Endodermal cell (in vitro differentiated cells): ENCODE measurements at places on chromosomes 2 and 18.
A peak's percentile ranks its signal among the peaks of the same experiment; 100 is the strongest.

DNA sequence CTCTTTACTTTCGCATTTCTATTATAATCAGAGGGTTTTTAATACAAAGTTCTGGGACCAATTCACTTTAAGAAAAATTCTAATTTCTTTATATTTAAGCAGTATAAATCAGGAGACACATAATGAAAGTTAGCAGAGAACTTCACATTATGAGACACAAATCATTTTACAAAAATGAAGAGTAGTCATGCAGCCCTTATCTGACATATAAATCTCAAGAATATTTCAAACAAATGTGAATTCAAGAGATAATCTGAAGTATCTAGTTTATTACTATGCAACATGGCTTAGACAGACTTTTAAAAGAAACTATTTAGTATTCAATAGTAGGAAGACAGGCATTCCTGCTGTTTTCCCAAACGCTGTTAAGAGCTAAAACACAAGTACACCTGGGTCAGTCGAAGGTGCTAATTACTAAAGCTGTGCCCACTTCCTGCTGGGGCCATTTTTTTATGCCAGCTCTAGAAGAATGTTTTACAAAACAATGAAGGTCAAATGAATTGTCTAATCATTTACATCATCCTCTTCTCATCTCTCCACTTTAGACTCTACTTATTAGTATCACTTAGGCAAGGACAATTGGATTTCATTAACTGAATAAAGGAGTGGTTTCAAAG is 40.2 kb downstream of the CWC22 start:
- DNase-seq = peak; percentile 54

DNA sequence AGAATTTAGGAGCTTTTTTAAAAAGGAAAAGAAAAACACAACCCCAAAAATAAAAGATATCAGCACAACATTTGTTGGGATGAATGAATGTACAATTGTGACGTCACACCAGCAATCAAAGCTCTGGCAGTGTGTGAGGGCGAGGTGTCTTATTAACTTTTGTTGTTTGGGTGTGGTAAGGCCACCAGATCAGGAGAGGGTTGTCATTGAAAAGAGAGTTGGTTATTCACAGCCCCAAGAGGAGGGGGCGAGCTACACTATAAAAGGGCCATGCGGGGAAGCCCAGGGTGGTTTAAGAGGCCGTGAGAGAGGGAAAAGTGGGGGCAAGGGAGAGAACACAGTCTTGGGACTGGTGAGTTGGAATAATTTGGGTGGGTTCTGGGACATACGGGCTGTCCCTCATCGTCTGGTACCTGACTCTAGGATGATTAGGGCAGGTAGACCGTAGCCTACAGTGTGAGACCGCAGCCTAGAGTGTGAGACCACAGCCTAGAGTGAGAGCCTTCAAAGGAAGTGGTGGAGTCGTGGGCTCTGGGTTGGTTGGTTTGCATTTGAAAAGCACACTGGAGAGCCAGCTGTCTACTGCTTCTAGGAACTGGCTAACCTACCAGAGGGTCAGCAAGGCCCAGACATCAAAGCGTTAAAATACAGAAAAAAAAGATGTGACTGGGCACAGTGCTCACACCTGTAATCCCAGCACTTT is 128.4 kb downstream of the INO80D start:
- DNase-seq = no peak

DNA sequence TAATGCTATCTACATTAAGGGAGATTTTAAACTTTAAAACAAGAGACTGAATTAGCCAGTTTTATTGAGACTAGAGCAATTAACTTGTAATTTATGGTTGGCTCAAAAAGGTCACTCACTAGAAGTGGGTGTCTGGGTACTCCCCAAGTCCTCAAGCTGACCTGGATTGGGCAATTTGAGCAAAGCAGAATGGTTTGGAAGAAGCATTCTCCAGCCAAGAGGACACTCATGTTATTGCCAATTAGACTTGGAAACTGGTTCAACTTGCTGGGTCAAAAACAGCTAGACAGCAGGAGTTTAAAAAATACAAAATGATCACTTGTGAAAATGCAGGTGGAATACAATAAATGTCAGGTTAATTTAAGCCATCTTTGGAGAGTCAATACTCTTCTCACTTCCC is 29.5 kb upstream of the MYO1B start:
- no peak for DNase-seq

DNA sequence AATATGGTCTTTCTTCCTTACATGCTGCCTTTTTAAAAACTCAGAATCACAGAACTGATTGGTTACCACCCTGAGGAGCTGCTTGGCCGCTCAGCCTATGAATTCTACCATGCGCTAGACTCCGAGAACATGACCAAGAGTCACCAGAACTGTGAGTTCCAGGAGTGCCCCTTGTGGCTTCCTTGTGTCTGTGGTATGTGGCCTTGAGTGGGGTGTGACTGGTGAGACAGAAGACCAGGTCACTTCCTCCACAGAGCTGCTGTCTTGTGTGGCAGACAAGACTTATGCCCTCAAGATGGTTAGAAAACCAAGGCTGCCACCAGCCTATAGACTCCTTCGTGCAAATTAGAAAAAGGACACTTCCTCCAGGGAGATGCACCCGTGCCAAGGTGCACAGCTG is 72.6 kb downstream of the EPAS1 start:
- no peak for DNase-seq

- no peak for DNase-seq
Measured at GRCh38 chr2:30349691-30350090, 97.4 kb upstream of the LCLAT1 start.

DNA sequence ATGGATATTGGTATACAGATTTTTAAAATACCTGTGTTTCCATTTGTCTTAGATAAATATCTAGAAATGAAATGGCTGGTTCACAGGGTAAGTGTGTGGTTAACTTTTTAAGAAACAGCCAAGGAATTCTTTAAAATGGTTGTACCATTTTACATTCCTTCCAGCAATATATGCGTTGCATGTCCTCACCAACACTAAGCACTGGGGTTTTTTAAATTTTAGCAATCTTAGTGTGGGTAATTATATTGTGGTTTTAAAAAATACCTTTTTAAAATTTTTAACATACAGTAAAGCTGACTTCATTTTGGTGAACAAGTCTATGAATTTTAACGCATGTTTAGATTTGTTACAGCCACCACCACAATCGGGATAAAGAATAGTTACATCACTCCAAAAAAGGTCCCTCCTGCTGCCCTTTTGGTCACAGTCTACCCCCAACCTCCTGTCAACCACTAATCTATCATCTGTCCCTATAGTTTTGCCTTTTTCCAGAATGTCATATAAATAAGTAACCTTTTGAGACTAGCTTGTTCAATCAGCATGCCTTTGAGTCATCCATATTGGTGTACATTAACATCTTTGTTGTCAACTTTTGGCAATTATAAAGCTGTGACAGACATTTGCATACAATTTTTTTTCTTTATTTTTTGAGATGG is 128.1 kb upstream of the MSTN start:
- no peak for DNase-seq

GRCh38 chr2:152335016-152335725 is at the start of gene FMNL2:
TSS of gene FMNL2 (plus strand) at chr2:152335174.
- peak; percentile 98 for DNase-seq

DNA sequence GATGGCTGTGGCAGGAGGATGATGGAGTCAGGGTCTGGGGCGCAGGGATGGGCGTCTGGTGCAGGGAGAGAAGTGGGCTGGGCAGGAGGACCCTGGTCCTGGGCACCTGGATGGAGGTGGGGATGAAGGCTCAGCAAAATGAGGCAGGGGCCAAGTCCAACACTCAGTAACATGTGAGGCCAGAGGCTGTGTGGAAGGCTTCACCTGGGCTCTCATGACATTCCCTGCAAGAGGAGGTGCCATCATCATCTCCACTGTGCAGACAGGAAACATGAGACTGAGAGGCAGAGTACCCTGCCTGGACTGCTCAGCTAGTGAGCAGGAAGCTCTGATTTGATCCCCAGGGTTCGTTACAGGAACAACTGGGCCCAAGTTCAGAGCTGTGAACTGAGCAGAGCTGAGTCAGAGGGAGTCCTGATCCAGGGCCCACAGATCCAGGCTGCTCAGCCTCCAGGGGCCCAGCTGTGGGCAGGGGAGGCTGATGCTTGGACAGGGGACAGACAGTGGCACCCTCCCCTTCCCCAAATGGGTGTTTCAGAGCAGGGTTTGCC is 36.9 kb downstream of the HJURP start:
- peak; percentile 17 for DNase-seq

- DNase-seq = peak; percentile 98
Measured at GRCh38 chr2:221573430-221574230, 1.5 kb upstream of the EPHA4 start.

DNA sequence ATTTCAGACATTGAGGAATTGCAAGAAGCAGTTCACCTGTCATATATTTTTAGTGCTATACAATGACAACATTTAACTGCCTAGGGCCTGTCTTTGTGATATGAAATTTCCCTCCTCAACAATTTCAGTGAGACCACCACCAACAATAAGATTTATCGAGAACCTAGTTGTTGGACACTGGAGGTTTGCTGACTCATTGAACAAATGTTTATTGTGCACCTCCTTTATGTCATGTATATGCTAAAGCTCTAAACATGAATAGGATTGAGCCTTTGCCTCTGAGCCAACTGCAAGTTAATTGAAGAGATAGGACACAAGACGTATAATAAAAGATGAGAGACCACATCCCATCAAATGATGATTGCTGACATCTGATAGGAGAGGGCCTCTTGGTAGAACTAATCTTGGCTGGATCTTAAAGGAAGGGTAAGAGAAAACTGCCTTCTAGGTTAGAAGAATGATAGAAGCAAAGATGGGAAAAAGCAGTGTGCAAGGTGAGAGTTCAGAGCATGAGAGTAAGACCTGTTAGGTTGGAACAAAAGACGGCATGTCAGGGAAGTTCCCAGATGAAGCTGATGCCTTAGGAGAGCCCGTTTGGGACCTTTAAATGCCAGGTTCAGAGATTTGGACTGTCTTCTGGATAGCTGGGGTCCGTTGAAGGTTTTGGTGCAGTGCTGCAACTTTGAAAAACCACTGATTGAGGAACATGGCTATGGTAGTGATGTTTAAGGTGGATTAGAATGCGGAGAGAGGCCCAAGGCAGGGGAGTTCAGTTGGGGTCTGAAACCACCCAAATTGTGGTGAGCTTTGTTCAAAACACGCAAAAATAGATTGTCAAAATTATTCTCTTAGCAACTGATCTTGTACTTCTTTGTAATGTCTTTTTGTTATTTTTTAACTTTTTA is 133.0 kb upstream of the EML6 start:
- DNase-seq = no peak

DNA sequence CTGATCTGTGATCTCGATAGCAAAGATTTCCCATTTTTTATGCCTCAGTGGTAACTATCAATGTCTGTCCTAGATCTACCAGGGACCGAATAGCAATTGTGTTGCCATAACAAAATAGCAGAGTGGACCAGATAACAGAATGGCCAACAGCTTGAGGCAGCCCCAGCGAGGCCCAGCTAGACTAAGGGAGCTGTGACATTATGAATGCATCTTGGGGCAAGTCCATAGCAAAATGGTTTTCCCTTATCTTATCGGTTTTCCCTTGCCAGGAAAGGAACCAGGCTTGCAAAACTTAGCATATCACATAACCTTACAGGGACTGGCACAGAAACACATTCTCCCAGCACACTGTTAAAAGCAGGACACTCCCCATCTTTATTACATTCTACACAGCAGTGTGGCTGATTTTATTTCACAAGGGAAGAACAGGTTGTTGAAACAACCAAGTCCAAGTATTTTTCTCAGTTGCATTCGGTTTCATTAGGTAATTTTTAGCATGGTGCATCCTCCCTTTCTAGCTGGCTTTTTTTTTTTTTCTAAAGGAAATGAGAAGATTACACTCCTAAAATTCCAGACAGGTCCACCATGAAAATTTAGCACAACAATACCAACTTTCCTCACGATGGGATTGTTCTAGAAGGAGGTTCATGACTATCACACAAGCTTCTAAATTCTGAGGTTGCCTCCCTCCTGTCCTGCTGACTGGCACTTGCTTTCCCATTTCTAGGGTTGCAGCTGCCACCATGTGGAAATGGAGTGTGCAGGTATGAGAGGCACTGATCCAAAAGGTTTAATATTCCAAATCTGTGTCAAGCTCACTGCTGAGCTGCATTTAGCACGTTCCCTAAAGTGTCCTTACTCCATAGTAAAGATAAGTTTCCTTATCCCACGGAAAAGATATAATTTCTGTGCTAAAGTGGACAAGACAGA is 97.0 kb upstream of the SLC35G4 start:
- no peak for DNase-seq

GRCh38 chr18:77062518-77063003 is 70.0 kb downstream of the MBP start:
- no peak for DNase-seq

- DNase-seq = no peak
Measured at GRCh38 chr2:2834105-2834504, 503.0 kb upstream of the MYT1L start.

DNA sequence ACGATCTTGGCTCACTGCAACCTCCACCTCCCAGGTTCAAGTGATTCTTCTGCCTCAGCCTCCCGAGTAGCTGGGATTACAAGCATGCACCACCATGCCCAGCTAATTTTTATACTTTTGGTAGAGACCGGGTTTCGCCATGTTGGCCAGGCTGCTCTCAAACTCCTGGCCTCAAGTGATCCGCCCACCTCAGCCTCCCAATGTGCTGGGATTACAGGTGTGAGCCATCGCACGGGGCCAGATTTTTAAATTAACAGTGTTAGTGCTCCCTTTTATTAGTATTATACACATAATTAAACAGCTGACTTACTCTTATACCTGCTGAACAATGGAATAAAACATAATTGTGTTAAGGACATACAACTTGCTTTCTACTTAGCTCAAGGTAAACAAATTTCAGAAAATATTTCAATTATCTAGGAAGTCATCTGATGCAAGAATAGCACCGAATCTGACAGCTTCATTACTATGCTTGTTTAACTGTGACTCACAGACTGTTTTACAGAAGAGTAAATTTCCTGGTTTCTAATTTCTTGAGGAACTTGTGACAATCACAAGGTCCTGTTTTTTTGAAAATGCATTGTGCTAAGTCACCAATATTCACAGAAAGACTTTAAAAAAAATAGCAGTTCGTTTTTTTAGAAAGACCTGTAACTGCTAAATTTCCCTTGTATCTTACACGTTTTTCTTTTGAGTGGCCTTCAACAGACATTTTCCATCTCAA is 51.2 kb downstream of the SPIRE1 start:
- no peak for DNase-seq

- no peak for DNase-seq
Measured at GRCh38 chr2:10581990-10582389, 107.8 kb downstream of the NOL10 start.

DNA sequence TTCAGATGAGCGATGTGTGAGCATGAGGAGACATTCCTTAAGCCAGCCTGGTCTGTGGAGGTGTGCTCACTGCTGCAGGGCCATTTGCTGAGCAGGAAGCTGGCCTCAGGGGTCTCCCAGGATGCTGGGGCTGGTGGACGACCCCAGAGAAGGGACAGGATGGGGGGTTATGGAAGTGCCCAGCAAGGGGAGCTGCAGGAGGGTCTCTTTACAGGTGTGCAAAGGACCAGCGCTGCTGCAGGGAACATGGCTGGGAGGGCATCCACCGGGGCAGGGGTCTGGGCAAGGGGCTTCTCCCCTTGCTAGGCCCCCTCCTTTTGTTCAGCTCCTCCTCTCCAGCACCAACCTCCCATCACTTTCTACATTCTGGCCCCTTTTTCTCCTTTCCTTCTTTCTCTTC is 185.2 kb downstream of the GBX2 start:
- DNase-seq = no peak

- no peak for DNase-seq
Measured at GRCh38 chr2:32652555-32653209, 24.8 kb downstream of the TTC27 start.
